ENCODE measurements at places on chromosomes 1 and 21.

GRCh38 chr1:34126486-34126885 is 38.5 kb downstream of the CSMD2 start:
- DNase-seq: no peak

DNA sequence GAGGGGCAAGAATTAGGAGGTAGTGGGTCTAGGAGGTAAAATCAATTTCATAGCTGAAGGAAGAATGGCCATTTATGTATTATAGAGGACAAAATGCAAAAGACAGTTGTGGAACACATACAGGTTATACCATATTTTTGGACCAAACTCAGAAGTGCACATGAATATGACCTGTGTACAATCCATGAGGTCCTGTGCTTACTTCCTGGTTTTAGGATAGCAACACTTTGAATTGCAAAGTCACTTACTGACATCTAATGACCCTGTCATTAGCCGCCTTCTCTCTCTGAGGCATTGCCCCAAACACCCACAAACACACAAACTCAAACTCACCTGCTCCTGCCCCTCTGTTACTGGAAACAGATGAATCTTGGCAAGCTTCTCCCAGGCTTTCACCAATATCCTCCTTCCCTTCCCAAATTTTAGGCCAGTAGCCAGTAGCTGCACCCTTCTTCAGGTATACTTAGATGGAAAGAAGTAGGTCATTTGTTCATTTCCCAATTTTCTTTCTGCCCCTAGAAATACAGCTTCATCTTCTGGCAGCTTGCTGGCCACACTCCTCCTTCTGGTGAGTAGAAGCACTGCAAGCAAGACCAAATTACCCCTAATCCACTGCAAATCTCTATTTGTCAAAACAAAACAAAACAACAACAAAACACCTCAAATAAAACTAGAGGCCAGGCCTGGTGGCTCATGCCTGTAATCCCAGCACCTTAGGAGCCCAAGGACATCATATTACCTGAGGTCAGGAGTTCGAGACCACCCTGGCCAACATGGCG is 13.7 kb upstream of the RPL5 start:
- no peak for DNase-seq

- no peak for DNase-seq
Observed at GRCh38 chr21:33037501-33037900, 11.8 kb downstream of the OLIG2 start.

DNA sequence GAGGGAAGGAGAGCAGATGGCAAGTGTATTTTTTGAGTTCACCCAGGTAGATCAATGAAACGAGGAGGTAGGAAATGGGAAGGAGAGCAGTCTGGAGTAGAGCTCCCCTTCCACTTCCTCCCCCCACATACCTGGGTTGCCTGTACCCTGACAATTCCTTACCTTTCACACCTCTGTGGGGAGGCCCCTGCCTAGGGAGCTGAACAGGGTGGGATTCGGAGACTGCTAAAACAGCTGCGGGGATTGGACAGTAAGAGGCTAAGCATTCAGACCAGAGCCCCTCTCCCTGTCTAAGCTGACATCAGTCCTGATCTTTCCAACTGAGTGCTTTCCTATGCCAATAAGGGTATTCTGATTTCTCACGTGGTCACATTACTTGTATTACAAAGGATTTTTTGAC is 14.5 kb downstream of the RCSD1 start:
- no peak for DNase-seq

DNA sequence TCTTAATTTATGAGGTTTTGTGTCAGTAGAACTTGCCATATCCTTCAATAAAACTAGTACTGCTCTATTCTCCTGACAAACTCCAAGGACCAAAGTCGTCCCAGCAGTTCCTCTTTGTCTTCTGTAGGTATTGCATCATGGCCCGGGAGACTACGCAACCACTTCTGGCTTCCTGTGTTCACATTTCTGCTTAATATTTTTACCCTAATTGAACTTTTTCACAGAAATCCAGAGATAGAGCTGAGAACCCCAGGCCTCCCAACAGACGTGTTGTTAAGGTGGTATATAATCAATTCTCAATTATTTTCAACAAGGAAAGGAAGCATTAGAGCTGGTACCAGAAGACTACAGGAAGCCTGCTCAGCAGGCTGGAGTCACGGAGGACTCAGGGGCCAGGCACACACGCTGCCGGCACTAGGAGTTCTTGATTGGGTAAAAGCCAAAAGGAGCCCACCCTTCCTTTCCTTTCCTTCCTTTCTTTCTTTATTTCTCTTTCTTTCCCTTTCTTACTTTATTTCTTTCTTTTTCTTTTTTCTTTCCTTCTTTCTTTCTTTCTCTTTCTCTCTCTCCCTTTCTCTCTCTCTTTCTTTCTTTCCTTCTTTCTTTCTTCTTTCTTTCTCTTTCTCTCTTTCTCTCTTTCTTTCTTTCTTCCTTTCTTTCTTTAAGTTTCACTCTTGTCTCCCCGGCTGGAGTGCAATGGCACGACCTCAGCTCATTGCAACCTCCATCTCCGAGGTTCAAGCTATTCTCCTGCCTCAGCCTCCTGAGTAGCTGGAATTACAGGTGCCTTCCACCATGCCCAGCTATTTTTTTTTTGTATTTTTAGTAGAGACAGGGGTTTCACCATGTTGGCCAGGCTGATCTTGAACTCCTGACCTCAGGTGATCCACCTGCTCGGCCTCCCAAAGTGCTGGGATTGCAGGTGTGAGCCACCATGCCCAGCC is 173.7 kb downstream of the ZBTB18 start:
- peak; percentile 26 for DNase-seq

- DNase-seq: no peak
Observed at GRCh38 chr1:239040523-239040922, 345.8 kb upstream of the CHRM3 start.

- DNase-seq: no peak
Observed at GRCh38 chr1:47436979-47437446, 831 bp upstream of the FOXD2 start.

- no peak for DNase-seq
Observed at GRCh38 chr1:184004935-184005334, 32.6 kb downstream of the COLGALT2 start.

DNA sequence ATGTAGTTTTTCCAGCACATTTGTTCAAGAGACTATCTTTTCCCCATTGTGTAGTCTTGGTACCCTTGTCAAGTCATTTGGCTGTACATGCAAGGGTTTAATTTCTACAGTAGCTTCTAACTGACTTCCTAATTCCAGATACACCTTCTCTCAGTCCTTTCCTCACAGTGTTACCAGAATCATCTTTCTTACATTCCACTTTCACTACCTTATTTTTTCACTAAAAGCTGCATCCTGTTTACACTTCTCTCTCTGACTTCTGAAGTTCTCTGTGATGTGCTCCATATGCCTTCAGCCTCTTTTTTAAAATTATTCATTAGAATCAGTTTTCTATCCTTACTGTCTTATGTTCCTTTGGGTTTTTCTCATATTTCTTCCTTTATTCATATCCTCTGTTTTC is 57.1 kb upstream of the RWDD3 start:
- DNase-seq: no peak

DNA sequence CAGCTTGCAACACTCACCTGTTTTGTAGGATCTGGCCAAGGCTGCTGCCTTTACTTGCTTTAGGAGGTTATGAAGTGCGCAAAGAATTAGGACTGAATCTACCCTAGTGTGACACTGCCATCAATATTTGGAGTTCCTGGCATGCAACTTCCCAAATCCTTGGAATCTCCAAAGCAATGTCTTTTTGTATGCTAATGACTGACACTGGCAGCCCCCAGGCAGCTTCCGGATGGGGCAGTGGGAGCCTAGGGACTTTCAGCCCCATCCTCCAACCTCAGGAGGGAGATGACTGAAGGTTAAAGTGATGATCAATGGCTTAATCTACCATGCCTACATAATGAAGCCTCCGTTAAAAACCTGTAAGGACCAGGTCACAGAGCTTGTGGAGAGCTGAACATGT is 5.5 kb downstream of the RCC2 start:
- DNase-seq: no peak

- DNase-seq: no peak
Observed at GRCh38 chr1:84899969-84900368, 7.0 kb upstream of the LPAR3 start.

Measured in CMK (cell line).